ENCODE measurements at places on chromosomes 4 and X. TPM values are rescaled to one million over a fixed set of nuclear protein-coding genes. Genes with fewer than 3 reads are reported as not detected.

DNA sequence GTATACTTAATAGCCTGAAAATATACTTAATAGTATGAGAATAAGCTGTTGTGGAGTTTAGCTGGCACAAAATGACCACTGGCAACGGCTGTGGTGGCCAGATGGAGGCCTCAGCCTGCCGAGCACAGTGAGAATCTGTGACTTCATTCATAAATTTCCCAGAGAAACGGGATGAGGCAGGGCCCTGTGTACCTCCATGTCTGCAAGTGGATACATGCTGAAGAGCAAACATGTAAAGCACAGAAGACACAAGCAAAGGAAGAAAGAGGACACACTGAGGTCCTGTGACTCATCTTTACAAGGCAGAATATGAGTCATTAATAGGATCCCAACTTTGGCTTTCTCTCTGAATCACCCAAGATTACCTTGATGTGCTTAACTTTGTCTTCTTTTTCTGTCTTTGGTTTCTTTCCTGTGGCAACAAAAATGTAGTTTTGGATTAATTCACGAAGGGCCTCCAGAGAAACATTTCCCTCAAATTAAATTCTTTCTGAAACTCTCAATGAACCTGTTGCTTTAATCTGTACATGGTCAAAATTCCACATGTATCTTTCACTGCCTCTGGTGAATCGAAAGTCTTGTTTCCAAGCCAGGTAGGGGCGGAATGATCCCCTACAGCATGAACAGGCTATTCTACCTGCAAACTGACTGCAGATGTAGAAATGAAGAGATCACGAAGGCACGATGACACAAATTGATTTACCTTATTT, 56.4 kb downstream of the IRF2 start:
- H3K27ac ChIP-seq: no peak overlapping the region
- no peak for DNase-seq
- H3K27me3 ChIP-seq: no peaks in the 10 kb centered on the region
- peaks cover 27% of the 10 kb centered on the region for H3K36me3 ChIP-seq
- no peak overlapping the region for H3K4me3 ChIP-seq

- no peaks in the 10 kb centered on the region for H3K4me1 ChIP-seq
- no peak for DNase-seq
- no peaks in the 10 kb centered on the region for H3K27me3 ChIP-seq
- no peak overlapping the region for H3K27ac ChIP-seq
Measured at GRCh38 chr4:1987721-1988326, 20.9 kb downstream of the NELFA start.

- no peak overlapping the region for H3K4me3 ChIP-seq
- H3K27ac ChIP-seq: no peak overlapping the region
- H3K27me3 ChIP-seq: no peaks in the 10 kb centered on the region
- DNase-seq: no peak
Measured at GRCh38 chr4:5186271-5187064, 135.2 kb downstream of the STK32B start.

DNA sequence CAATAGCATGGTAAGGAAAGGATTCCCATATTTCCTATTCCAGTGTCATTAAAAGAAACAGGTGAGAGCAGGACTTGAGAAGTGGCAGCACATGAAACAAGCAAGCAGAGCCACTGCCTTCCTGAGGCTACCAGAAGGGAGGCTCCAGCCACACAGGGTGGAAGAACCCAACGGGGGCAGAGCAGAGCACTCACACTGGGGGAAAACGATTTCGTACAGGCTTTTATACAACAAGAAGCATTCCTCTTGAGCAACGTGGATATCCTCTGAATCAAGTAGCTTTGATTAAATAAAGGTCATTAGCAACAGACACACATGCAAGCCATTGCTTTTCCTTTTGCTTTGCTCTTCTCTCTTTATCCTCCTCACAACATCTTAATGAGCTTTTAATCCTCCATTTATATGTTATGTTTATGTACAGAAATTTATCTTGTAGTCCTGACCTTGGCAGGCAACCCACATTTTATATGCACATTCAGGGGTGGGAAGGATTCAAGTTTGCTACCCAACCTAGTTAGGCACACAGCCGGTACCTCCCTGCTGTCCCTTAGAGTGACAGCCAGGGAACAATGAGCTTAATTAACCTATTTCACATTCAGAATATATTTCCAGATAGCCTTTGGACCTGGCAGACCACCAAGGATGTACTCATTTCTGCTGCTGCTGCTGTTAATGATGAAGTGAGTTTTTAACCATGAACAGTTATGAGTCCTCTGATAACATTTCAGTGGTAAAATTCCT, 202.1 kb downstream of the ARHGAP24 start:
- no peaks in the 10 kb centered on the region for H3K27me3 ChIP-seq
- H3K4me1 ChIP-seq: peaks cover 37% of the 10 kb centered on the region
- no peaks in the 10 kb centered on the region for H3K36me3 ChIP-seq

- no peaks in the 10 kb centered on the region for H3K27me3 ChIP-seq
- no peak overlapping the region for H3K27ac ChIP-seq
- no peak overlapping the region for H3K4me3 ChIP-seq
- no peak for DNase-seq
Measured at GRCh38 chr4:38306482-38307071, 346.4 kb downstream of the PTTG2 start.

DNA sequence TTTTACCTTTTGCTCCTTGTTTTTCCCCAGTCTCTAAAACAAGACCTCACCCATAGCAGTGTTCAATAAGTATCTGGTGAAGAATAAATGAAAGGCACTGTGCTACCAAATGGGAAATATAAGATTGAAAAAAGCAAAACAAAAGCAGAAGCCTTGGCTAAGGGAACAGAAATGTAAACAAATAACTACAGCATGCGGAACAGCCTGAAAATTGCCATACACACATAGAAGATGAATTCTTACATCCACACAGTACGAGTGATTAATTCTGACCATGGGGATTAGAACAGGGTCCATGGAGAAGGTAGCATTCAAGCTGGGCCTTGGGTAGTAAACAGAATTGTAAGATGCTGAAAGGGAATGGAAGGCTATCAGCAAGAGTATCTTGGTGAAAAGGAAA, 40.5 kb downstream of the TMEM150C start:
- H3K4me1 ChIP-seq: peaks cover 31% of the 10 kb centered on the region
- H3K27me3 ChIP-seq: no peaks in the 10 kb centered on the region
- no peak overlapping the region for H3K4me3 ChIP-seq

DNA sequence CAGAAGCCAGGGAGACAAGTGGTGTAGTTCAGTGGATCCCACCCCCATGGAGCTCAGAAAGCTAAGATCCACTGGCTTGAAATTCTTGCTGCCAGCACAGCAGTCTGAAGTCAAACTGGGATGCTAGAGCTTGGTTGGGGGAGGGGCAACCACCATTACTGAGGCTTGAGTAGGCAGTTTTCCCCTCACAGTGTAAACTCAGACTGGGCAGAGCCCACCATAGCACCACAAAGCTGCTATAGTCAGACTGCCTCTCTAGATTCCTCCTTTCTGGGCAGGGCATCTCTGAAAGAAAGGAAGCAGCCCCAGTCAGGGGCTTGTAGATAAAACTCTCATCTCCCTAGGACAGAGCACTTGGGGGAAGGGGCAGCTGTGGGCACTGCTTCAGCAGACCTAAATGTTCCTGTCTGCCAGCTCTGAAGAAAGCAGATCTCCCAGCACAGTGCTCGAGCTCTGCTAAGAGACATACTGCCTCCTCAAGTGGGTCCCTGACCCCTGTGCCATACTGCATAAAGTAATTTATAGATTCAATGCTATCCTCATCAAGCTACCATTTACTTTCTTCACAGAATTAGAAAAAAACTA, 163.2 kb downstream of the HHIP start:
- no peaks in the 10 kb centered on the region for H3K27me3 ChIP-seq
- H3K27ac ChIP-seq: peak overlapping the region; percentile 81
- DNase-seq: peak; percentile 46

DNA sequence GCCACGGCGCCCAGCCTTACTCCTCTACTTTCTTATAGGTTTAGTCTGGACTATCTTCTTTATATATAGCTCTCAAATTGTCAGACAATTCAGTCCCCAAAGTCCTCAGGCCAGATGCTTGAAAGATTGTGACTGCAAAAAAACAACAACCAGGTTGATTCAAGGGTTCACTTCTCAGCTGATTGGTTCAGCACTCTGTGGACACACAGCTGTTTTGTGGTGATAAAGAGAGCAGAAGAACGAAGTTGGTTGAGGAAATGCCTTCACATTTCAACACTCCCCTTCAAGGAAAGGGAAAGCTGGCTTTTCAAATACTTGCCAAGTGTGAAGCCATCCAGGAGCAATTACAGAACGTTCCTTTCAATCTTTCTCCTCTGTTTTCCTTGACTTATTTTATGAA, 166.8 kb downstream of the SHROOM3 start:
- no peaks in the 10 kb centered on the region for H3K27me3 ChIP-seq
- H3K4me1 ChIP-seq: peaks cover 5% of the 10 kb centered on the region
- no peak overlapping the region for H3K4me3 ChIP-seq
- no peak for DNase-seq

- no peaks in the 10 kb centered on the region for H3K27me3 ChIP-seq
- H3K36me3 ChIP-seq: no peaks in the 10 kb centered on the region
- no peaks in the 10 kb centered on the region for H3K4me1 ChIP-seq
Measured at GRCh38 chrX:9677098-9677739, 88.4 kb downstream of the GPR143 start.

- H3K4me1 ChIP-seq: no peaks in the 10 kb centered on the region
- H3K27ac ChIP-seq: no peak overlapping the region
- H3K4me3 ChIP-seq: no peak overlapping the region
Measured at GRCh38 chrX:128717635-128718578, 665.7 kb upstream of the ACTRT1 start.

- no peaks in the 10 kb centered on the region for H3K36me3 ChIP-seq
- H3K27me3 ChIP-seq: no peaks in the 10 kb centered on the region
- peak; percentile 45 for DNase-seq
- no peaks in the 10 kb centered on the region for H3K4me1 ChIP-seq
Measured at GRCh38 chr4:3434881-3435685, 6.7 kb upstream of the HGFAC start.

DNA sequence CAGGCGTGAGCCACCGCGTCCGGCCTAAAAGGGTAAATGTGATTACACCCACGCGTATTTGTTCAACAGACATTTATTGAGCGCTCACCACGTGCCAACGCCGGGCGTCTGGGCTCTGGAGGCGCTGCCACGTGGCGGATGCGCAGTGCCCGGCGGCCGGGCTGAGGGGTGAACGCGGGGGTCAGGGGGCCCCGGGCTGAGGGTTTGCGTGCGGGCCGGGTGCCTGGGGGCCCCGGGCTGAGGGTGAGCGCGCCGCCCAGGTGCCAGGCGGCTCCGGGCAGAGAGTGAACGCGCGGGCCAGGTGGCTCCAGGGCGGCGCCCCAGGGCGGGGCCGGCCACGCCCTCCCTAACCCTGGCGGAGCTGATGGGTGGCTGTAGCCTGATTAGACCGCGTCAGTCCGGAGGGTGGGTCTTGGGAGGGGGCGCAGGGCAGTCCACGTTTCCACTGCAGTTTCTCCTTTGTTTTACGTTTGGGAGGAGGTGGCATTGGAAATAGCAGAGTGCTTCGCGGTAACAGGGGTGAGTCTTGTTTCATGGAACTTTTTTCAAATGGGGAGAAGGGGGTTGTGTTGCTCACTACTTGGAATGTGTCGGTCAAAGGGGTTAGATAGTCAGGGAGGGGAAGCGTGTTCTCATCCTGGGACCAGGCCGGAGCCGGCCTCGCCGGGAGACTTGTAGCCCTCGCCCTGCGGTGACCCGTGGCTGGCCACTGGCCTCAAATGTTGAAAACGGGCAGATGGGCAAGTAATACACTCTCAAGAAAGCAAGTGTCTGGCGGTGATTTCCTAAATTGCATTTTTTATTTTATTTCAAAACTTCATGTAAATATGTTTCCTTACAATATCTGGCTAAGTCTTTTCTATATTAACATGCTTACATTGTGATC, at the start of gene ZFP42:
Gene ZFP42 (plus strand): TSS at position 450 of the 886 bp plus-strand sequence. CDS start 7,037 bp downstream, outside the sequence.
- no peaks in the 10 kb centered on the region for H3K27me3 ChIP-seq
- peak; percentile 81 for DNase-seq
- H3K4me1 ChIP-seq: peaks cover 29% of the 10 kb centered on the region
- peak within 1 kb of the TSS; percentile 73 for H3K4me3 ChIP-seq

GRCh38 chr4:84681486-84682274, 98.8 kb downstream of the CDS1 start:
- H3K36me3 ChIP-seq: peaks cover 27% of the 10 kb centered on the region
- H3K4me1 ChIP-seq: no peaks in the 10 kb centered on the region
- no peak overlapping the region for H3K4me3 ChIP-seq
- H3K27ac ChIP-seq: no peak overlapping the region
- DNase-seq: no peak

GRCh38 chr4:57048590-57049304, 61.4 kb downstream of the IGFBP7 start:
- no peak for DNase-seq
- no peaks in the 10 kb centered on the region for H3K36me3 ChIP-seq
- H3K27me3 ChIP-seq: no peaks in the 10 kb centered on the region

DNA sequence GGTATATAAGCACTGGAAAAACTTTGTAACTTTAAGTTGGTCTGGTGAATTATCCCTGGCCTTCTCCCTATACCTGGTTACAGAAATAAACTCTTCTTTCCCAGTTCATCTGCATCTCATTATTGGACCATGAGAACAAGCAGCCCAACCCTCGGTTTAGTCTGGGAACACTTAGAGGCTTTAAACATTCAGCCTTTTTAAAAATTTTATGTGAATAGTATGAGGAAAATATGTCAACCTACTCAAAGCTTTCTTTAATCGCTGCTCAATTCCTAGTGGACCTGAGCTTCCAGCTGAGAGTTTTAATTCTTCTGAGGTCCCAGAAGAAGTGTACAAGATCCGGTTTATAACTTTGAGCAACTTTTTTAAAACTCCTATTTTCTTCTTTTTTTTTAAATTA, 358.6 kb upstream of the NOCT start:
- peak overlapping the region; percentile 92 for H3K27ac ChIP-seq
- no peaks in the 10 kb centered on the region for H3K36me3 ChIP-seq
- peaks cover 43% of the 10 kb centered on the region for H3K4me1 ChIP-seq
- no peak overlapping the region for H3K4me3 ChIP-seq
- DNase-seq: no peak

- H3K27me3 ChIP-seq: no peaks in the 10 kb centered on the region
- H3K27ac ChIP-seq: no peak overlapping the region
- H3K4me3 ChIP-seq: no peak overlapping the region
- no peaks in the 10 kb centered on the region for H3K36me3 ChIP-seq
- H3K4me1 ChIP-seq: peaks cover 19% of the 10 kb centered on the region
- DNase-seq: no peak
Measured at GRCh38 chr4:27000122-27000521, 139.5 kb downstream of the STIM2 start.

DNA sequence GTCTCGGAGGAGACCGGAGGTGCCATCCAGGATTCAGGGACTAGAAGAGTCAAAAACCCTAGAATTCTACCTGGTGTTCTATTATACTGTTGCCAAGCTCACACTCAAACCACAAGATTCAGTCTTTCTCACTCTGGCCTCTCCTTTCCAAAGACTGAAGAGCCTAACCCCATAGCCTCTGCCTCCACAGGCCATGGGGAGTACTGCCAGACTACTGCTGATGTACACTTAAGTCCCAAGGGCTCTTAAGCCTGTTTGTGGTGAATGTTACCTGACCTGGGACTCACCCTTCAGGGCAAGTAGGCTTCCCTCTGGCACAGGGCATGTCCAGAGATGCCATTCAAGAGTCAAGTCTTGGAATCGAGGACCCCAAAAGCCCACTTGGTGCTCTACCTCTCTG, 58.9 kb upstream of the IRS4 start:
- no peaks in the 10 kb centered on the region for H3K4me1 ChIP-seq
- DNase-seq: peak; percentile 4
- H3K27ac ChIP-seq: no peak overlapping the region

UGT2B15 gene
- polyA plus RNA-seq: not detected

SPINK2 gene
- 4.3 TPM for polyA plus RNA-seq

TMEM144 gene
- polyA plus RNA-seq: 0.75 TPM

SLC10A7 gene
- polyA plus RNA-seq: 0.81 TPM

KLHL13 gene
- polyA plus RNA-seq: 4.5 TPM

SPANXA2 gene
- polyA plus RNA-seq: not detected

IL2 gene
- polyA plus RNA-seq: not detected

ARHGAP36 gene
- polyA plus RNA-seq: not detected

PRRG3 gene
- polyA plus RNA-seq: 3.7 TPM

TCP11X1 gene
- not detected for polyA plus RNA-seq

VAMP7 gene
- polyA plus RNA-seq: 14.0 TPM

Data from GM23338 (cell line).